ENCODE measurements at places on chromosomes 13 and 19.

GRCh38 chr13:27482983-27483382 lies 32.6 kb upstream of the MTIF3 start:
- DNase-seq = no peak

- DNase-seq = no peak
Measured at GRCh38 chr13:69283301-69283700, 824.3 kb upstream of the ATXN8OS start.

- peak; percentile 23 for DNase-seq
Measured at GRCh38 chr13:32001154-32001768, 30.3 kb upstream of the FRY start.

DNA sequence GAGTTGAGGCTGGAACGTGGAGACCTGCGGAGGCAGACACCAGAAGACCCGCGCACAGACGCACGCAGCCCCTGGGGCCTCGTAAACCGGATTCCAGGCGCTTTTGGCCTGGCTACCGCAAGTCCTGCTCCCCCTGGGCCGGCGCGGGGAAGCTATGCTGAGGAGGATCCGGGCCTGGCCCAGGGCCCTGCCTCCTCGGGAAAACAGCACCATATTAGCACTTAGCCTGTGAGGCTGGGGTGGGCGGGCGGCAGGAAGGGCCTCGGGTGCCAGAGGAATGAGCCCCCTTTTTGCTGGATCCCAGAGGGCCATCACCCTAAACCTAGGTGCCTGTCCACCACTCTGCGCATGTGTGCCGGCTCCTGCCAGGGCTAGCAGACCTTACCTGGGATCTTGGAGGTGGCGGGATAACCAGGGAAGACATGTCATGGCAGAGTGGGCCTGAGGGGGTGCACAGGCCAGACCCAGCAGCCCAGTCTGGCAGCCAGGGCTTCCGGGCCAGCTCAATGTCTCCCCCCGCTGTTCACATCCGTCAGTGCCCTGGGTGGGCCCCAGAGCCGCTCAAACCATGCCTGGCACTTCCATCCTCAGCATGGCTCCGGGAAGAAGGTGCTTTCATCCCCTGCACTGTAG lies 7.3 kb downstream of the ELOF1 start:
- no peak for DNase-seq

GRCh38 chr13:71378961-71379905 lies 487.8 kb downstream of the DACH1 start:
- DNase-seq = peak; percentile 29

DNA sequence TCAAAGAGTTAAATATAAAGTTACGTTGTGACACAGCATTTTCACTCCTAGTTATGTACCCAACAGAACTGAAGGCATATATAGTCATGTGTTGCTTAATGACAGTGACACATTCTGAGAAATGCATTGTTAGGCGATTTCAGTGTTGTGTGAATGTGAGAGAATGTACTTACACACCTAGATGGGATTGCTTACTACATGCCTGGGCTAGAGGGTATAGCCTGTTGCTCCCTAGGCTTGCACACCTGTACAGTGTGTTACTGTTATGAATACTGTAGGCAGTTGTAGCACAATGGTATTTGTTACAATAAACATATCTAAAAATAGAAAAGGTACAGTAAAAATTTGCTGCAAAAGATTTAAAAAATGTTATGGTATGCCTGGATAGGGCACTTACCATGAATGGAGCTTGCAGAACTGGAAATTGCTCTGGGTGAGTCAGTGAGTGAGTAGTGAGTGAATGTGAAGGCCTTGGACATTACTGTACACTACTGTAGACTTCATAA lies 89.2 kb downstream of the DHRS12 start:
- no peak for DNase-seq

- DNase-seq = no peak
Measured at GRCh38 chr13:73514208-73514607, 455.4 kb downstream of the KLF5 start.

- DNase-seq = no peak
Measured at GRCh38 chr13:105035092-105035491, 1500.4 kb downstream of the EFNB2 start.

DNA sequence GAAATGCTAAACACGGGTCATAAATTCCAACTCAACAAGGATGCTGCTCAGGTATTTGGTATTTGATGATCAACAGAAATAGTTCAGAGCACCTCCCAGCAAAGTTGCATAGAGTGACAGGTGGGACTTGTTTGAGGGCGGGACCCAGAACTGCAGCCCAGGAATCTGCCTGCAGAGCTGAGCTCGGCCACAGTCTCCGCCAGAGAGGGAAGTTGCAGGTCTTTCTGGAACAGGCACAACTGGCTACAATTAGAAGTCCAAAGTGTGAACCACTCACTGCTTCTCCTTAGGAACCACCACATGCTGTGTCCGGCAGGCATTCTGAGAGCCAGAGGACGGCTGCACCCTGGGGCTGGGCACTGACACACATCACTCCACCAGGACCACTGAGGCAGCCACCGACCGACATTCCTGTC lies 1.1 kb downstream of the SLC15A1 start:
- DNase-seq = no peak

DNA sequence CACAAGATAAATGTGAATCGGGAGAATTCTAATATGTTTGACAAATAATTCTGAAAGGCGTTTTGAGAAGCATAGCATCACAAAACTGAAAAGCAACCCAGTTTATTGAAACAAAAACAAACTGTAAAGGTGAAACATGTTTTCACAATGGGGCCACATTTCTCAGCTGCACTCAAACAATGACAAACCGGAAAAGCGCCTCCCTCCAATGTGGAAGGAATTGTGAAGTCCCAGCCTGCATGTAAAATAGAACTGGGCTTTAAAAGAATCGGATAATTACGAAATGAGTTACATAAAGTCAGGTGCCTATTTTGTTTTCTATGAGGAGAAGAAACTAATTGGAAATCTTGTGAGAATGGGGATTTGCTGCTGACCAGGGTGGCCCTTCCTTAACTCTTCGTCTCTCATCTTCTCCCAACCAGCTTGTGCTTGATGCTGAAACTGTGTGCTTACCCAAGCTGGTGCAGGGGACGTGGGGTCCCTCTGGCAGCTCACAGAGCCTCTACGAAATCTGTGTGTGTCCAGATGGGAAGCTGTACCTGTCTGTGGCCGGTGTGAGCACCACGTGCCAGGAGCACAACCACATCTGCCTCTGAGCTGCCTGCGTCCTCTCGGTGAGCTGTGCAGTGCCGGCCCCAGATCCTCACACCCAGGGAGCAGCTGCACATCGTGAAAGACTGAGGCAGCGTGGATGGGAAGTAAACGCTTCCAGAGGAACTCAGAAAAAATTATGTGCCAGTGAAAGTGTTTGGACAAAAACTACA lies 109.4 kb downstream of the SACS start:
- no peak for DNase-seq

GRCh38 chr13:32889986-32890565 lies 126.1 kb upstream of the KL start:
- DNase-seq = no peak

GRCh38 chr13:90622541-90622940 lies 724.9 kb upstream of the MIR17HG start:
- no peak for DNase-seq

Measured in SJCRH30 (cell line).